ENCODE measurements at places on chromosomes 1 and 21.

GRCh38 chr1:36919491-36920145 is 114.7 kb downstream of the GRIK3 start:
- no peak for DNase-seq

DNA sequence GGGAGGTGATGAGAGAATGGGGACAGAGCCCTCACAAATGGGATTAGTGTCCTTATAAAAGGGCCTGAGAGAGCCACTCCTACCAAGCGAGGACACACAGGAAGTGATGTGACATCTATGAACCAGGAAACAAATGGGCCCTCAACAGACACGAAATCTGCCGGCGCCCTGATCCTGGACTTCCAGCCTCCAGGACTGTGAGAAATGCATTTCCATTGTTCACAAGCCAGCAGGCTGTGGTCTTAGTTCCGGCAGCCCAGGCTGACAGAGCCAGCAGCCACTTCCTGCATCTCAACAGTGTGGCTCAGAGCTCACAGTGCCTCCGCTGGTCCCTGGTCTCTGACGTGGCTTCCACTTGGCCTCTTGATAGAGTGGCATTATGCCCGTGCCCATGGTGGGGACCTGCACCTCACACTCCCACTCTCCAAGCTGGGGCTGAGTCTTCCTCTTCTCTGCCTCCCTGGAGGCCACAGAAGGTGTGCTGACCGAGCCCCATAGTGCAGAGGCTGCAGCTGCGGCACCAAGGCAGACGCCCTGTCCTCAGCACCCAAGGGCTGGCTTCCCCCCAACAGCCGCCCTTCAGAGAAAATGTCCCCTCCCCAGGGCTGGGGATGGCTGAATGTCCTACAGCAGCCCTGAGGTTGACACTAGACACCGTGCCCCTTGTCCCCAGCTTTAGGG is 44.9 kb downstream of the ACOT7 start:
- no peak for DNase-seq

DNA sequence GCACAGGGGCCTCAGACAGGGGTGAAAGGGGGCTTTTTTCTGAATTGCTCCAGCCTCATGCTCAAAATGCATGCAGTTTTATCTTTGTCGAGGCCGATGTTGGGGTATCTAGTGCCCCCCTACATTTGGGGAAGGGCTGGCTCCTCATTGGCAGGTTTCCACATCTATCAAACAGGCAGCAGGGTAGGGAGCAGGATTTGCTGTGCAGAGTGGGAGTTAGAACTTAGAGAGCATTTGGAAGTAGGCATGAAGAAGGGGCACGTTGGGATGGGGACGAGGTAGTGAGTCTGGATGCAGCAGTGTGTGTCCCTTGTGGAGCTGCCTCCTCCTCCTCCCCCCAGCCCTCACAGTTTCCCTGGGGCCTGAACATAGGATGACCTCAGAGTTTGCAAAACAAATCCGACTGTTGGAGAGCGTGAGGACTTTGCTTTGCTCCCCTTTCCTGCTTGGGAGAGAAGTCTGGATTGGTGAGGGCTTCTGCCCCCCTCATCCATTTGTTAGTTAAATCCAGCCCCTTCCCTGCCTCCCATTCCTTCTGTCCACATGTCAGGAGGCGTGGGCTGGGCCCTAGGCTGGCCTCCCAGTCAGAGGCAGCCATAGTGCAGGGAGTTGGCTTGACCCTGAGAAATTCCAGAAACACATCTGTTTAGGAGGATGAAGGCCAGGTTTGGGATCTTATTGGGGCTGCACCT is 36.9 kb upstream of the GPR37L1 start:
- DNase-seq = no peak

DNA sequence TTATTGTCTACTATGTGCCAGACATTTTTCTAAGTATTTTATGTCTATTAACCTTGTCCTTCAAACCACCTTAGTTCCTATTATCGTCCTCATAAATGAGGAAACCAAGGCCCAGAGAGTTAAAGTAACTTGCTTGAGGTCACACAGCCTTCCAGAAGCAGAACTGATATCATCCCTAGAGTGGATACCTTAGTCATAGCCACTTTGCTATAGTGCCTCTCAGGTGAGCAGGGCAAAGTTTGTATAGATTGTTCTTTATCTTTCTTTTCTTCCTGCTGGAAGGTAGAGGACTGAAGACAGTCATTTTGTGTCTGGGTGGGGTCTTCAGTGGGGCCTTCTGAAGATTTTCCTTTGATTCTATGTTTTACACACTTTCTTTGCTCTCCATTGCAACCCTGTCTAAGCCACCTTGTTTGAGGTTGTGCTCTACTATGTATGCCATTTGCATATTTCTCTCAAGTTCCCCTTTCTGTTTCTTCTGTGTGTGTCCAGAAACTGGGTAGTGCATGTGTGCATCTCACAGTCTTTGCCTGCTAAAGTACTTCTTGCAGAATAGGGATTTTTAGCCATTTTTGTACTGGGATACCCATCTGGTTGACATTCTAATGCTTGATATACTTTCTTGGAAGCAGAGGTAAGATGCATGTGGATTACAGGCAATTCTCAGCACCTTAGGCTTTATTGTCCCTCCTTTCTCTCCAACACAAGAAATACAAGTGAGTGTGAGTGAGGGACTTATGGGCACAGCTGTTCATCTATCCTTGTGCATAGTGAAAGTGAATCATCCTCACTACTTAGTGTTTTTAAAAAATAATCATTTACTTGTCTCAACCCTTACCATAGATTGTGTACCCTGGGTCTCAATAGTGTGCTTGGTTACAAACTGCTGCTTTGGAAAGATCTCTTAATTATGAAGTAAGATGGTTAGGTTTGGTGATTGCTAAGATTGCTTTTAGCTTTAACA is 207.6 kb upstream of the HMCN1 start:
- no peak for DNase-seq

- no peak for DNase-seq
Observed at GRCh38 chr1:44489481-44489880, 84.4 kb downstream of the RNF220 start.

- DNase-seq = no peak
Observed at GRCh38 chr1:156461109-156461508, 39.5 kb downstream of the MEF2D start.

GRCh38 chr21:15020797-15021196 is 44.0 kb downstream of the NRIP1 start:
- DNase-seq = no peak

DNA sequence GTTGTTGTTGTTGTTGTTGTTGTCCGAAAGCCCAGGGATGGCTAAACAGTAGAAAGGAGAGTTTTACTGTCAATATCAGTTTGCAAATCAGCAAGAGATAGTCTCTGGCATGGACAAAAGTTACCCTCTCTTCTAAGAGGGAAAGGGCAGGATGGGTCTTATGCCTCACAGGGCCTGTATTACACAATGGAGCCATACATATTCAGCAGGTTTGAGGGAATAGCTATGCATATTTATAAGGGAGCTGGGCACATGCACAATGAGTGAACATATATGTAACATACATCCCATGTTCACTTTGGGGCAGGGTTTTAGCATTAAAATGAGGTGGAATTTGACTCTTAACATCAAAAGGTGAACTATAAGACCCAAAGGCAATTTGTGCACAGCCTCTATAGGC is 84.4 kb upstream of the PGBD5 start:
- no peak for DNase-seq

- DNase-seq = no peak
Observed at GRCh38 chr1:40058453-40059337, 18.2 kb downstream of the CAP1 start.
